NCI-H1048 (cell line): ENCODE measurements at places on chromosomes 1 and 21.

- DNase-seq = no peak
Measured at GRCh38 chr1:47128221-47128620, 9.0 kb upstream of the CYP4A22 start.

DNA sequence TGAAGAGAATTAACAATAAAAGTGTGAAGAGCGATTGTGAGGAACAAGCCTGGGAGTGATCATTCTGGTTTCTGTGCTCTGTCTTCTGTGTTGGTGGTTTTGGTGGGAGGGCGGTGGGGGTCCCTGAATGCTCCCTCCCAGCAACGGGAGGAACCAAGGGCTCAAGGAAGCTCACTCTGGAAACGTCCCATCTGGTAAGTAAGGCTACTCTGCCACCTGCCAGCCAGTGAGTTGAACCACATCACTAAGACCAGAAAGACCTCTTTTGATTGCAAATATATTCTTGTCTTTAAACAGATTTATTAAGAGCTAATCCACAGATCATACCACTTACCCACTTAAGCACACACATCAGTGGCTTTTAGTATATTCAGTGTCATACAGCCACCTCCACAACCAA lies 125.0 kb downstream of the PRDM2 start:
- DNase-seq = no peak

DNA sequence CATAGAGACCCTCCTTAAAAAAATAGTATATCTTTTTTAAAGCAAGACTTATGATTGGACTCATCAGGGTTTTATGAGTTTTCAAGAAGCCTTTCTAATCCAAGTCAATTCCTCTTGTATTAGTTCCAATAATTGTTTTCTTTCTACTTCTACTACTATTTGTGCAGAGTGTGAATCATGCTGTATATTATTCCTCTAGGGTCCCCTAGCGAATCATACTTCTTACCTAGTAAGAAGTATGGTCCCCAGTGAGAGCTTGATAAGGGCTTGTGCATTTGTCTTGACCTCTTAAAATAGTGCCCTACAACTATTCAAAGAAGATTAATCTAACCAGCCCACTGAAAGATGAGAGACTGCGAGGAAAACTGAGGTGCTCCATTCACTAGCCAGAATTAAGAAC lies 715.7 kb upstream of the ZP4 start:
- DNase-seq = no peak

- DNase-seq = no peak
Measured at GRCh38 chr1:231679109-231679508, 52.5 kb downstream of the DISC1 start.

DNA sequence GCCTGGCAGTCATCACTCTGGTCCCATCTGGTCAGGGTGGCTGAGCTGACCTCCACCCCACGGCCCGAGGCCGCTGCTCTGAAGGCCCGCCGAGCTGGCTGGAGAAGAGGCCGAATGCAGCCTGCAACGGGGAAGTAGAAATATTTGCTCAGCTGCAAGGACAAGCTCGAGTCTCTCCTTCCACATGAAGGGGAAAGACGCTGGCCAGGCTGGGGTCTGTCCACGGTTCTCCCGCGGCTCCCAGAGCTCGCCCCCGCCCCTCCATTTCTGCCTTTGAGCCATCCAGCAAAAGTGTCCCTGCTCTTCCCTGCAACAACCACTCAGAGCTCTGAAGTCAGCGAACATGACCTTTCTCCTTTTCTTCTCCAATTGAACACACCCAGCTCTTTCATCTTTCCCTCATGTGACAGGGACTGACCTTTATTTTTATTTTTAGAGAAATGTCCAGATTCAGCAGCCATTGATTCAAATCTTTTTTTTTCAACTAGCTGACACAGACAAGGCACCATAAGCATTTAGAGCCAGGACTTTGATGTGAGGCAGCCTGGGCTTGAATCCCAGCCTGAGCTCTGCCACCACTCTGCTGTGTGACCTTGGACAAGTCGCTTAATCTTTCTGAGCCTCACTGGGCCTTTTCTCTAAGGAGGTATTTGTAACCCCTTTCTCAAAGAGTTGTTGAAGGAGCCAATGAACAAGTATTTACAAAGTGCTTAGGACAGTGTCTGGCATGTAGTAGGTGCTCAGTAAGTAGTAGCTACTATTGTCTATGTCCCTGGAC lies 149.3 kb upstream of the WNT4 start:
- DNase-seq = no peak

- DNase-seq = no peak
Measured at GRCh38 chr1:196178083-196178635, 430.1 kb downstream of the KCNT2 start.

GRCh38 chr1:98344731-98345130 lies 316.8 kb upstream of the SNX7 start:
- no peak for DNase-seq

- DNase-seq = no peak
Measured at GRCh38 chr1:116579259-116579875, 8.5 kb upstream of the CD58 start.

DNA sequence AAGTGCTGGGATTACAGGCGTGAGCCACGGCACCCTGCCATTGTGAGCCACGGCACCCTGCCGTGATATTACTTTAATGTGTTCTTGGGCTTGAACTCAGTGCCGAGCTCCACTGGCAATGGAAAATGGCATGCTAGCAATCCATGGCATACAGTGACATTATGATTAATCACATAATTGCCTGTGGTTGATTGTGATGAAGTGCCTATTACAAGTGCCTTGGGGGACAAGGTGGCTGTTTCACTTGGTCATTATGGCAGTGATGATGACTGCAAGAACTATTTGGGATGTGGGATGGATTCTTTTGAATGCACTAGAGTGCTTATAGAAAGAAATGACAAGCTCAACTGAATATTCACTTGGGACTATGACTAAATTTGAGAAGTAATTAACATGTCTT lies 22.3 kb upstream of the HPCAL4 start:
- DNase-seq = no peak

GRCh38 chr1:114314576-114314975 lies 160.9 kb upstream of the SYT6 start:
- no peak for DNase-seq

GRCh38 chr21:45318556-45319404 lies 31.1 kb upstream of the POFUT2 start:
- no peak for DNase-seq

DNA sequence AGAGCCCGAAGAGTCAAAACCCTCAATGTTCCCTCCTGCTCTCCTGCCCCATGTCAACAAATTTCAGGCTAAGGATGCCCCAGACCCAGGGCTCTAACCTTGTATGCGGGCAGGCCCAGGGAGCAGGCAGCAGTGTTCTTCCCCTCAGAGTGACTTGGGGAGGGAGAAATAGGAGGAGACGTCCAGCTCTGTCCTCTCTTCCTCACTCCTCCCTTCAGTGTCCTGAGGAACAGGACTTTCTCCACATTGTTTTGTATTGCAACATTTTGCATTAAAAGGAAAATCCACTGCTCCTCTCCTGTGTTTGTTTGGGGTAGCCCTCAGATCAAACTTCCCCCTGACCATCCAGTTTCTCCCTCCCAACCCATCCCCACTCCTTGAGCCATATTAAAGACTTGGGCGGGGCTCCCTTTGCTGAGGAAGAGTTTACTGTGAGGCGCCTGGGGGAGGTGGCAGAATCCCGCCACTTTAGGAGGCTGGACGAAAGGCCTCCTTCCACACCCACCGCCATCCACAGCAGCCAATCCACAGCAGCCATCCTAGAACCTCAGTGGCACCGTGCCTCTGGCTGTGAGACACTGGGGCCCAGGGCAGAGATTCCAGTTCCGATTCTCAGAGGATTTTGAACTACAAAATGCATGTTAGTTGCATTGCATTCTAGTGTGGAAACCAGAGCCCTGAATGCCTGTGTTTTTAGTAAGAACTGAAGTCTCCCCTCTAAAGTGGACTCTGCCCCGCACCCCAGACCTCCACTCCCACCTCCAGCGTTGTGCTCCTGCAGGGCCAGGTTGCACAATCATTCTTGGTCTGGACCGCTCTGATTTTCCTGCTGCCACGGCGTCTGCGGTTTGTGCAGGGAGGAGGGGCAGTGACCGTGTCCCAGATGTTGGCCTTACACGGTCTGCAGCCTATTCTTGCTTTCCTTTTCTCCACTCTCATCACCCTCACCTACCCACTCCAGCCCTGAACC lies 3.0 kb downstream of the OLFML3 start:
- no peak for DNase-seq

DNA sequence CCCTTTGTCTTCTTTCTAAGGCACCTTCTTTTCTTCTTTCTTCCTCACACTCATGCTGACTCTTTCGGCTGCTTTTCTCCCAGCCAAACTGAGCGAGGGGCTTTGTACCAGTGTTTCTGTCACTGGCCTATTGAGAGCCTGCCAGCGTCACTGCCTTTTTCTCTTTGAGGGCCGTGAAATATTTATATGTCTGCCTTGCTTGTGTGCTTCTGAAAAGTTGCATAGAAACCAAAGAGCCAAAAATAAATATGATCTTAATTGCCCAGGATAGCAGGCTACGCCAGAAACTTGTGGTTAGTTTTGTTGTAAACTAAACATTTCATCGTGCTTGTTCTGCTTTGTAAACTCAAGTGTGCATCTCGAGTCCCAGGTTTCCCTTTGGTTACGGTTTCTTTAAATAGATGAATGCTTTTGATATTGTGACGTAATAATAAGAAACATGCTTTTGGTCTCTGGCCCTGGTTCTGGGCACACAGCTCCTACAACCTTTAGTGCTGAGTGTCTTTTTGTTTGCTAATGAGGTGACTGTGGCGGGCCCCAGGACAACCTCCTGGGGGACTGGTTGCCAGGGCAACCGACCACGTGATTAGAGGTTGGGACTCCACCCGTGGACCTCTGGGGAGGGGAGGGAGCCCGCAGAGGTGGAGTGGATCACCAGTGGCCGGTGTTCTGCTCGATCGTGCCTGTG lies 10.8 kb downstream of the SLC37A1 start:
- no peak for DNase-seq

DNA sequence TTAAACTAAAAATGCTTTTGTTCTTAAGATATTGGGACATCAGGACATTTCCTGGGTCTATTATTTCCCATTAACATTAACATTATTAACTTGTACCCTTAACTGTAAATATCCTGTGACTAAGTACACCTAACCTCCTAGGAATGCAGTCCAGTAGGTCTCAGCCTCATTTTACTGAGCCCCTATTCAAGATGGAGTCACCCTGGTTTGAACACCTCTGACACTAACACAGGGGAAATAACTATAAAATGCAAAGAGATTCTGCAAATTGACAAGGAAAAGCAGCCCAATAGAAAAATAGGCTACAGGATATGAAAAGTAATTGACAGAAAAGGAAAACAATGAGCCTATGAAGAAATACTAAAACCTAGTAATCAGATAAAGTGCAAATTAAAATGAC lies 11.6 kb upstream of the NCMAP start:
- DNase-seq = no peak

DNA sequence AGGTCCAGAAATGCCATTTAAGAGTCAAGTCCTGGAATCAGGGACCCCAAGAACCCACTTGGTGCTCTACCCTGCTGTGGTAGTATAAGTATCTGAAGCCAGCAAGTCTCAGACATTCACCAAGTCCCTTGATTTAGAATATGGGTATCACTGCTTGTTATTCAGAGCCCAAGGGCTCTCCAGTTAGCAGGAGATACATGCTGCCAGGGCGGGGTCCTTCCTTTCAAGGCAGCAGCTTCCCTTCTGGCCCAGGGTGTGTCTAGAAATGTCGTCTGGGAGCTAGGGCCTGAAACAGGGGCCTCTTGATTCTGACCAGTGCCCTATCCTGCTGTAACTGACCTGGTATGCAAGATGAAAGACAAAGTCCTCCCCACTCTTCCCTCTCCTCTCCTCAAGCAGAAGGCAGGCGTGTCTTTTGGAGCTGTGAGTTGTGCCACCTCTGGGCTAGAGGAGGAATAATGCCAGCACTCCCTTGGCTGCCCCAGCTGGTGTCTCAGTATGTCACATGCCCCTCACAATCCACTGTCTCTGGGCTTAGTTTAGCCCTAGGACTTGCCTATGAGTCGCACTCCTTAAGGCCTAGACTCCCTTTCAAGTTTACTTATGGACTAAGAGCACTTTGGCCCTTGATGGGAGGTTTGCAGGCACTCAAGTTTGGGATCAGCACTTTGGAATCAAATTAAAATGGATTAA lies 200.2 kb downstream of the MRPL39 start:
- DNase-seq = no peak

GRCh38 chr1:223137455-223138085 lies 5.5 kb downstream of the TLR5 start:
- no peak for DNase-seq

DNA sequence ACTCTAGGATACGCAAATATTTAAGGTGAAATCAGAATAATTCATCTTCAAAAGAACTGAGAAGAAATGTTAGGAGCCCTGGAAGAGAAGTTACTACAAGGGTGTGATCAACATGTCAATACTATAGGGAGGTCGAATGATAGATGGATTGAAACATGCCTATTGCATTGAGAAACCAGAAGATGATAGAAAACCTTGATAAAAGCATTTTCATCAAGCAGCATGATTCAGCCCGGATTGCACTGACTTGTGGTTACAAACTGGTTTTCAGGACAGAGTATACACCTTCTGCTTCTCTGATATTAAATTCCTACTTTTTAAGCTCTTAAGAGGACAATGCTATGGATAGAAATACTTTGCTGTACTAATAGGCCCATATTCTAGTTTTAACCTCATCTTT lies 164.2 kb downstream of the FMN2 start:
- no peak for DNase-seq

GRCh38 chr1:162690672-162691434 lies 58.6 kb downstream of the DDR2 start:
- DNase-seq = no peak

GRCh38 chr21:29152916-29153315 lies 22.5 kb downstream of the MAP3K7CL start:
- DNase-seq = no peak

GRCh38 chr1:64851664-64852063 lies 106.8 kb downstream of the RAVER2 start:
- no peak for DNase-seq

DNA sequence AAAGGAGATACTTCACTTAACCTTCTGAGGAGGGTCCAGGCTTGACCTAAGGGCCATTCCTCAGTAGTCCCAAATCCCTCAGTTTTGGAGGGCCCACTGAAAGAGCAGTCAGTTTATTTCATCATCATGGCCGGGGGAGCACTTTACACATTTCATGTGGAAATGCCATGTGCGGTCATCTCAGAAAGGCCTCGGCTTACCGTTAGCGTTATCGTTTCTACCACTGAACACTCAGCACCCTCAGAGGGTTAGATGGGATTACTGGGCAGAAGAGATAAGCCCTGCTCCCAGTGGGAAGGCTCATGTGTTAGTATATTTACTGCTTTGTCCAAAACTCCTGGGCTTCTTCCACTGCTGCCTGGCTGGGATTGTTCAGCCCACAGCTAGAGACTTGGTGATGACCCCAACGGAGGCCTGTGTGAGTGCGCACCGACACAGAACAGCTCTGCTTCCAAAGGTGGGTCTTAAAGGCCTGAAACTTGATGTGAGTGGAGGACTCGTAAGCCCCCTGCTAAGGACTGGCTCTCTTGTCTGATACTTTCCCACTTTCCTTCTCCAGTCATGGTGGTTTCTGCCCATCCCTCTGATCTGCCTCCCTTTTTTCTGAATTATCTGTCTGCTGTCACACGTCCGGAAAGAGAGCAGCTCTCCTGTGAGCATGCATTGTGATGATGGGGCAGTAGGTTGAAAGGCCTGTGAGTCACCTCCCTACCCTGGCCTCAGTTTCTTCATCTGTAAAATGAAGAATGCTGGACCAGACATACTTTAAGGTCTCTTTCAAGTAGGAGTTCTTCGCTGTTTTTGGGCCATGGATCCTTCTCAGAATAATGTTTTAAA lies 284.5 kb downstream of the ASTN1 start:
- DNase-seq = no peak
